ENCODE measurements at places on chromosomes 5 and 9. TPM values are rescaled to one million over a fixed set of nuclear protein-coding genes. Genes with fewer than 3 reads are reported as not detected.

DNA sequence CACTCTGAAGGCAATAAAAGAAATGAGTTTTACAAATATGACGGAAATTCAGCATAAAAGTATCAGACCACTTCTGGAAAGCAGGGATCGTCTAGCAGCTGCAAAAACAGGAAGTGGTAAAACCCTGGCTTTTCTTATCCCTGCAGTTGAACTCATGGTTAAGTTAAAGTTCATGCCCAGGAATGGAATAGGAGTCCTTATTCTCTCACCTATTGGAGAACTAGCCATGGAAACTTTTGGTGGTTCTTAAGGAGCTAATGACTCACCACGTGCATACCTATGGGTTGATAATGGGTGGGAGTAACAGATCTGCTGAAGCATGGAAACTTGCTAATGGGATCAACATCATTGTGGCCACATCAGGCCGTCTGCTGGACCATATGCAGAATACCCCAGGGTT is 93.5 kb upstream of the RGMB start:
- DNase-seq = no peak

GRCh38 chr9:119453980-119454379 is 84.7 kb upstream of the BRINP1 start:
- no peak for DNase-seq

GRCh38 chr9:16801871-16802466 is 68.5 kb downstream of the BNC2 start:
- DNase-seq = no peak

The MYMK gene
- polyA plus RNA-seq = 0.13 TPM

DNA sequence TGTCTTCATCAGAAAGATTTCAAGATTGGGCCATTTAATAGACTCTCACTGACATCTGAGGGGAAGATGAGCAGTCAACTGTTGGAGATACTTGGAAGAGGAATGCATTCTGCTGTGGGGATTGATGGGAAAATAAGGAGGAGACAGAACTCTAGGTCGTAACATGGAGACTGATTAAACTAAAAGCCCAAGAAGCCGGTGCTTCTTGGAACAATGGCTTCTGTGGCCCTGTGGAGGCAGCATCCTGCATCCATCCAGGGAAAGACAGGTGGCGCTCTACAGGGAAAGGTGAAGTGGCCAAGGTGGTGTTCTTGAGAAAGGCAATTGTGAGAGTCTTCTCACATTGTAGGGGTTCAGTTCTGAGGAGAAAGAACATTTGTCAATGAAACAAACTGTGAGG is 31.3 kb downstream of the ZFAND5 start:
- DNase-seq = no peak

DNA sequence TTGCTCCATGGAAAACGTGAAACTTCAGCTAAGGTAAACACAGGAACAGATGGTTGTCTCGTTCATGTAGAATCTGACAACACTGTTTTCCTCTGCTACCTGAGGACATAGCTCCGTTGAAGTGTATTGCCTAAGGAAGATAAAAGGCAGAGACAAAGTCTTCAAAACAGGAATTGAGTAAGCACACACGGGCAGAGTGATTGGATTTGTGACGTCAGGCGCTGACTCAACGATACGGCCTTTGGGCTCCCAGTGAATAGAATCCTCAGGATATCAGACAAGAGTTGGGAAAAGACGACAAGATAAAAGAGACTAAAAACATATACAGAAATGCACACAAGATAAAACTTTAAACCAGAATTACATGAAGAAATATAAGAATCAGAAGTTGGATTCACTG is 787.1 kb upstream of the CTNND2 start:
- DNase-seq = no peak

DNA sequence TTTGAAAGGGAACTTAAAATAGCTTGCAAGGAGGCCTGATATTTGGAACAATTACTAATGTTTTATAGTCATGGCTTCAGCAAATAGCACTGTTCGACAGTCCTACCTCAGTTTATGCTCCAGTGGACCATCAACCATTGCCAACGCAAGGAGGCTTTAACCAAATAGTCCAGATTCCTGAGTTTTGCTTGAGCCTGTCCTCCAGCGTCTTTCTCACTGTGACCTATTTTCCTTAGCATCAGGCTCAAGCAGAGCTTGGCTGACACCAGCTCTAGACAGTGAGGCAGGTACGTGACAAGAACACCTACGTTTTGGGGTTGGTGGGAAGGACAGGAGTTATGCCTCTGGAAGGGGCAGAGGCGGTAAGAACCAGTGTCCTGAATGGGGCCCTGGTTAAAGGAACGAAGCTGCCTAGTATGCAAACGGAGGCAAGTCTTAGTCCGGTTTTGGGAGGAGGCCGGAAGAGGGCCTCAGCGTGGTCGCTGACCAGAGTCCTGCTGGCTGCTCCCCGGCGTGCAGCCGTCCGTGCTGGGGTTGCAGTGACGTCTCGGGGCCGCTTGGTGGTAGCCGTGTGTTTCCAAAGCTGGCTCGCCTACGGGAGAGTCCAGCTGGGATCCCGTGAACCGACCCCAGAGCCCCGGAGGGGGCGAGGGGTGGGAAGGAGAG is 998 bp upstream of the FGF18 start:
- DNase-seq = peak; percentile 70

The SOX30 gene
- 1.0 TPM for polyA plus RNA-seq

The GRIN1 gene
- 2.6 TPM for polyA plus RNA-seq

The CDKN2B gene
- polyA plus RNA-seq = 21.7 TPM

The SOWAHA gene
- 54.3 TPM for polyA plus RNA-seq

DNA sequence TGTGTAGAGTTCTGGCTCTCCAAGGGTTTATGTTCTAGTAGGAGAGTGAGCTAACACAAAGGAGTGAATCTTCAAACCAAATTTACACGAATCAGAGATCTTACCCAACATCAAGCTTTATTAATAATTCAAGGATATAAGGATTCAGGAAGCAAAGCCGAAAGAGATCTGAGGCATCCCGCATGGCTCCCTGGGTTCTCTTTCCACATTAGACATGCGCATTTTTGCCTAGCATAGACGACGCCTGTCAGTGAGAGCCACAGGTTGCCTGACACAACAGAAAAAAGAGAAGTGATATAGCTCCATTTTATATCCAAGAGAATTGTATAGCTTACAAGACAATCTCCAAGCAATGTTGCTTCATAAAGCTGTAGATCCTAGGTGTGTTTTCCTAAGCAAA is 52.6 kb downstream of the ESM1 start:
- no peak for DNase-seq

GRCh38 chr5:150781706-150782614 is 3.4 kb downstream of the SMIM3 start:
- peak; percentile 13 for DNase-seq

The ERAP2 gene
- 7.7 TPM for polyA plus RNA-seq

- peak; percentile 44 for DNase-seq
Observed at GRCh38 chr5:77143998-77144836, 57.1 kb upstream of the ZBED3 start.

The SNX18 gene
- polyA plus RNA-seq = 29.1 TPM

- no peak for DNase-seq
Observed at GRCh38 chr5:161442471-161442870, 104.1 kb downstream of the GABRB2 start.

- DNase-seq = no peak
Observed at GRCh38 chr5:14382640-14383039, 199.0 kb upstream of the OTULINL start.

- no peak for DNase-seq
Observed at GRCh38 chr9:96021551-96022444, 146.3 kb downstream of the ERCC6L2 start.

DNA sequence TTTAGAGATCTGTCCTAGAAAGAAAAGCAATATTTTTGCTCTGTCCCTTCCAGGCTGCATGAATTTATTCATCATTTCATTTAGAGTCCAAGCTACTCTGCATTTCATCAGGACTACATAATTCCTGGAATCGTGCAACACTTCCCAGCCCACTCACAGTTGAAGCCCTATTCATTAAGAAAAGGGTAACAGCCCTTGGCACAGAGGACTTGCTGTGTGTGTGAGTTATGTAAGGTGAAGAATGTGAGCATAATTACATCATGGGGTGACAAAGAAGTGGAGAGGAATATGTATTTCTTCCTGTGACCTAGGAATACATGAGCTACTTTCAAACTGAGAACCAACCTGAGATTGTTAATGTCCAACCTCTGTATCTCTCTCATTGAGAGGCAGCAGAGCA is 317.4 kb downstream of the ARHGEF28 start:
- DNase-seq = no peak

DNA sequence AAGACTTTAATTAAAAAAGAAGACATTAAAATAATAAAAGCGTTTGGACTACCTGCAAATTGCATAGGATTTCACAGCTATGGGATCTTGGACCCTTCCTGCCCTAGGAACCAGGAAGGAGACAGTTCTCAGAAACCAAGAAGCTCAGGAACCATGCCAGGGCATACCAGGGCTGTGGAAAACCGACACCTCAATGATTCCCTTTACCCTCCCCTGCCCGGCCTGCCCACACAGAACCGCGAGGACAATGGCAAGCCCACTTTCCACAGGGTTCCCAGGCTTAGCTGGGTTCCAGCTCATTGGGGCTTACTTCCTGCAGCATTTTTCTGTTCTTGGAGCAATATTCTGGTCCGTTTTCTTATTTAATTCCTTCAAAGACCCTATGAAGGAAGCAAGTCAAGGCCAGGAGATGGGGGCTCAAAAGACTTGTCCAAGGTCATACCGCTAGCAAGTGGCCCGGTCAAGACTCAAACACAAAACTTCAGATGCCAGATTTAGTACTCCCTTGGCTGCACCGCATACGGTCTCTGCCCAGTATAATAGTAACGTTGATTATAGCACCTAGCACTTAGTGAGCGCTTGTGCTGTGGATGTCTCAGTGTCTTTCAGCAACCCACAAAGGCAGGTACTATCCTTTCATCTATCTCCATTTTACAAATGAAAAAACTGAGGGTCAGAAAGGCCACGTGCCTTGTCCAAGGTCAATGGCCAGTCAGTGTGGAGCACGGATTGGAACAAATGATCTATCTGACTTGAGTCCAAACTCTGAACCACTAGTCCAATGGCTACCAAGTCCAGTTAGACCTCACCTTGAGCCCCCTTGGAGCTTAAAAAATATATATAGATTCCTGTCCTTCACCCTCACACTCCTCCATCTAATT is 6.8 kb downstream of the FAT2 start:
- DNase-seq = no peak

The RASA1 gene
- 33.5 TPM for polyA plus RNA-seq

DNA sequence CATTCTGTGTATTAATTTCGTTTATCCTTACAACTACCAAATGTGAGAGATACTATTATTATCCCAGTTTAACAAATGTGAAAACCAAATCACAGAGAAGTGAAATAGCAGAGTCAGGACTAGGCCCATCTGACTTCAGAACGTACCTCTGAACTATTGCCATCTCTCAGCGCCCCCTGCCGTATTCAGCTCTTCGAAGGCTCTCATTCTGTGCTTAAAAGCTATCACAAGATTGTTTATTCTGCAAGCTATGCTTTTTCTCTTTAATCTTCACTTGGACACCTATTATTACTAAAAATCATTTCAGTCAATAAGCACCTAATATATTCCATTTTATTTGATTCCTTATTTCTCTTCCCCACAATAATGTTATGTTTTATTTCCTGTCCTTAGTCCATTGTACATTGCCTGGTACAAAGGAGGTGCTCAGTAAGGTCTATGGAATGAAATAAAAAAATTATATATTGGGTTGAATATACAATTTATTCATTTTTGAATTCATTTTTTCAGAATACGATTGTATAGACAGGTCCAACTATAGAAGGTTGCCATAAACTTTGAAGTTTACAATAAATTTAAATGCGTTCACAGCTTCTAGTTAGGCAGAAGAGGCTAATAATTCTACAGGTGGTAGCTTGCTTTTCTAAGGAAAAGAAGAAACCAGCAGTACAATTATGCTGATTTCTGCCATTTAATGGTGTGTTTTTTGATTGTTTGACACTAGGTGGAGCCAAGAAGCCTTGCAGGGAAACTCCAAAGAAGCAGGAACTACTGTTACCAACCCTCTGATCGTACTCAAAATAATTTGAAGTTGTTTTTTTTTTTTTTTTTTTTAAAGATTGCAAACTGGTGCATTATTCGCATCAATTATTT is 202.2 kb upstream of the DMRTA1 start:
- DNase-seq = peak; percentile 20

DNA sequence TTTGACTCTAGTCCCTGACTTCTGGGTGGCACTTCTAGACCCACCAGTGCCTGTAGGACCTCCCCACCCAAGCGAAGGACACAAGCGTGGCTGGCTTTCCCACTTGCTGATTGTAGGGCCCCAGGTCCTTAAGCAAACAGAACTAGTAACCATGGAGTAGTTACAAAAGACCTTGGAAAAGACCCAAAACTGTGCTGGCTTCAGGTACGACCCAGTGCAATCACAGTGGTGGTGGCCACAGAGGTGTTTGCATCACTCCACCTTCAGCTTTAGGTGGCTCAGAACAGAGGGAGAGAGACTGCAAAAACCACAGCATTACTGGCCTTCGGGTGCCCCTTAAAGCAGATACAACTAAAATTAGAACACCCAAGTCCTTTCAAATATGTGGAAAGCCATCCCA is 52.9 kb downstream of the SLCO4C1 start:
- no peak for DNase-seq

GRCh38 chr5:93602241-93603077 is 19.4 kb downstream of the NR2F1 start:
- DNase-seq = no peak

DNA sequence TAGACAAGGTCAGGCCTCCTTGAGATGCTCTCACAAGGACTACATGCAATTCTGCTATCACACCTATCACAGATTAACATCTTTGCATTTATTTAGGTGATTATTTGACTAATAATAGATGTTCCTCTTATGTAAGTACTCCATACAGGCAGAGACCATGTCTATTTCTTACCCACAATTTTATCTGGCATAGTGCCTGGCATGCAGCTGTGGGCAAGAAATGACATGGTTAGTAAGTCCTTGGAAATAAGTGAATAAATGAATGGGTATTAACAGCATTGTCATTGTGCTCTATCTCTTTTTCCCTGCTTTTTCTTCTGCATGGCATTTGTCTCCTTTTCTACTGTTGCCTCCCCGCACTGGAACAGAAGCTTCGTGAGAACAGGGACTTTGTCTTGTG is 49.4 kb downstream of the SLC22A5 start:
- DNase-seq = no peak

DNA sequence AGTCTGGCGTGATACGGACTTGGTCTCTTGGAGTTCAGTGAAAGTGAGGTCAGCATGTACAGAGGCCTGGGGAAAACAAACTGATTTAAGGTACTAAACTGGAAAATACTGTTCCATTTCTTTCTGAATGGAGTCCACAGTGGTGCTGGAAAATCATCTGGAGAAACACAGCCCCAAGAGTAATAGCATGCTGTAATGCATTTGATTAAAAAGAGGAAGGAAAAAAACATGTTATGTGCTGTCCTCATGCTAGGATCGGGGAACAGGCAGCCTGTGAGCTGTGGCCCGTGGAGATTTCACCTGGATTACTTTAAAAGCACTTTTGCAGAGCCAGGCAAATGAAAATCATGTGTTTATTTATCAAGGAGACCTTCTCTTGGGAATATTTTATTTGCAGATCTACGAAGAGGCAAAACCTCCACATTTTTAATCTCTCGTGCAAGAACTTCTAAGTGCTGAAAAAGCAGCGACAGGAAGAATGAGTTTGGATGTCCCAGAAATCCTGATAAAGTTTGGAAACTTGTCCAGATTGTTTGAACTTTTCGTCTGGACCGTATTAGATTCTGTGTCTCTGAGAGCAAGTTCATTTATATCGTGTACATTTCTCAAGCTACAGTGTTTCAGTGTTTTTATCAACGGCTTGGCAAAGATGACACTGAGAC is 228.8 kb downstream of the GAS1 start:
- DNase-seq = no peak
